Kasumi-1 (cell line): ENCODE measurements at places on chromosomes 2 and 18.

GRCh38 chr18:46096651-46097300, 1.3 kb downstream of the ATP5F1A start:
- peak; percentile 37 for DNase-seq

- no peak for DNase-seq
Observed at GRCh38 chr18:10234912-10235660, 219.3 kb upstream of the APCDD1 start.

DNA sequence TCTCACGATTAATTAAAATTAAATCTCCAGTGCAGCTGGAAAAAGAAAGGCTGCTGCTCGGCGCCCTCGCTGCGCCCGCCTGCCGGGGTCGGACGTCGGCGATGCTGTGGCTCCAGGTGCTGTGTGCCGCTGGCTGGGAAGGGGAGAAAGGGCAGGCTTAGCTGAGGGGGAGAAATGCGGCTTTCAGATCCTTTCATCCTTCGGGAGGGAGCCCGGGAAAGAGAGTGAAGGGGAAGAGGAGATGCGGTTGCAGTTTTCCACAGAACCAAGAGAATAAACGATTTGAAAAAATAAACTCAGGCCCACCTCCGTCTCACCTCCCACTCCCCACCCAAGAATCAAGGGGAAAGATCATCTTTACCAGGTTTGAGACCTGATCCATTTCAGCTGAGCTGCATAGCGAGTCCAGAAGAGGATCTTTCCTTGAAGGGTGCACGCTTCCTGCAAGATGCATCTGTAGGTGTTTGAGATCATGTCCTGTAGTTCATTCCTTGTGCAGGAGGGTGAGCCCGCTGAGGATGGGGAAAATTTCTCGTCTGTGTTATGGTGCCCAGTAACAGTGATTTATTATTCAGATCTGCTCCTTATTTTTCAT, 495 bp downstream of the TMEM169 start:
- DNase-seq = no peak

DNA sequence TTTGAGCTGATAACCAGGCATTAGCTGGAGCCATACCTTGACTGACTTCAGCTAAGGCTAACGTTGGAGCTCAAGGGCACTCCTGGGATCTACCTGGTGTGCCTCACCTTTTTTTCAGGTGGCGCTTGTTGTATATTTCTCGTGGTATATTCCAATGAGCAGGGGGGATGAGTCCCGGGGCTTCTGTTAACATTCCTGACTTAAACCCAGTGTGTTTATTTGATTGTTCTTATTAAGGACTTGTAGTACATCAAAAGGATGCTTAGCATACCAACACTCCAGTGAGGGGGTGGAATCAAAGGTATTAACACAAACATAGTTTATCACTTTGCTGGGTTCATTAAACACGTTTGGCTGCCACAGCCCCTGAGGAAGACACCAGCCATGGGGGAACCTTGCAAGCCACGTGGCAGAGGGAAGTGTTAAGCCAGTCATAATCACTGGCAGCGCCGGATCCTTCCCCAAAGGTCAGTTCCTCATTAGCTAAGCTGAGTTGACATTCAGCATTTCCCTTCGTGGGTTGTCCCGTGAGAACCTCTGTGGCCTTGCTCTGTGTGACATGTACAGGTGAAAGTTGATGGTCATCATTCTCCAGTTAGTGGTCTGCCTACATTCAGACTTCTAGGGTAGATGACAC, 119.5 kb upstream of the MCFD2 start:
- peak; percentile 58 for DNase-seq

DNA sequence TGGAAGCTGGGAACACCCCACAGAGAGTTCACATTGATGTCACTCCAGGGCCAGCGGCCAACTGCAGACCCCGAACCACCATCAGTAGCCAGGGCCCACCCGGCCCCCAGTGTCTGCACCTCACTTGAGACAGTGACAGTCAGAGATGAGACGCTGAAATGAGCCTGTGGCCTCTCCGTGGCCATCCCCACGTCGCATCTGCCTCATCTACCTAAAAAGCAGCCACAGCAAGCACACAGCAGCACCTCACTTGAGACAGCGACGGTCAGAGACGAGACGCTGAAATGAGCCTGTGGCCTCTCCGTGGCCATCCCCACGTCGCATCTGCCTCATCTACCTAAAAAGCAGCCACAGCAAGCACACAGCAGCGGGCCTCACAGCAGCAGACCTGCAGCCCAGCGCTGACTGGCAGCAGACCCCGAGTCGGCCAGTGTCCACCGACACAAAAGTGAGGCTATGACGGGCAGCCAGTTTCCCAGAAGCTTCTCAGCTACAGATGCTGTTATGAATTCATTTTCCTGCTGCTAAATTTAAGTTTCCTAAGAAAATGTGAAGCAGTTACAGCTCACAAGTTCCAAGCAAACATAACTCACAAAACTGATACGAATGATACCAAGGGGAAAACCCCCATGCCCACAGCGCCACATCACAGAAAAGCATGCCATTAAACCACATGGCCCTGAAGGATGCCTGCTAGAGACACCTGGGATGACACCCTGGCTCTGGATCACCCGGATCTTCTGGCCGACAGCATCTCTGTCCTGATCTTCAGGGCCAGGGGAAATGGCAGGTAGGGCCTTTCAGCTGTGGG, 27.7 kb downstream of the SNORC start:
- no peak for DNase-seq
